ENCODE measurements at places on chromosomes 1 and 21. TPM values are rescaled to one million over a fixed set of nuclear protein-coding genes. Genes with fewer than 3 reads are reported as not detected.

- no peak for DNase-seq
These were observed 105.5 kb downstream of the HLCS start for GRCh38 chr21:36860736-36861594.

DNA sequence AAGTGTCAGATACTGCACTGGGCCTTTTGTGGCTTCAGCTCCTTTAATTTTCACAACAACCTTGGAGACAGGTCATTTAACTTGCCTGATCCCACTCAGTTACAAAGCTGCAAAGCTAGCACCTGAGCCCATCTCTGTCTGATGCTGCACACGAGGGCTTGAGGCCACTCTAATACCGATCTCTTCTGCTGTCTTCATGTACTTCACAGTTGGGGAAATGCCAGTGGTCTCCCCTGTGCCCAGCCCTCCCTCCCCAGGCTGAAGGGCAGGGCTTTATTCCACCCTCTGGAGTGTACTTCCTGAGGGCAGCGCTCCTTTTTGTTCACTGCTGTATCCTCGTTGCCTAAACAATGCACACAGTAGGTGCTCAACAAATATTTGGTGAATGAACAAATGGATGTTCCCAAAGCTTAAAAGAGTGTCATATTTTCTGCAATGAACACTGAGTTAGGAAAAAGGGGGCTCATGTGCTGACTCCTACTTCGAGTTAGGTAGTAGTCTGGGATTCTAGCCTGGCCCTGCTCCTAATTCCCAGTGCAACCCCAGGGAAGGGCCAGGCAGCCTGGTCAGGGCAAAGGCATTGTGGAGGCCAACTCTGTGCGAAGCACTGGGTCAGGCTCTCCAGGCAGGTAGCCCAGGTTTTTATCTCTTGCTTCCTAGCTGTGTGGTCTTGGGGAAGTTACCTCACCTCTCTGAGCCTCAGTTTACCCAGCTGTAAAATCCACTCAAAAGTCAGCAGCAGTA, 1.1 kb downstream of the TMCO4 start:
- DNase-seq = no peak

SUSD4 gene
- 0.21 TPM for total RNA-seq

DNA sequence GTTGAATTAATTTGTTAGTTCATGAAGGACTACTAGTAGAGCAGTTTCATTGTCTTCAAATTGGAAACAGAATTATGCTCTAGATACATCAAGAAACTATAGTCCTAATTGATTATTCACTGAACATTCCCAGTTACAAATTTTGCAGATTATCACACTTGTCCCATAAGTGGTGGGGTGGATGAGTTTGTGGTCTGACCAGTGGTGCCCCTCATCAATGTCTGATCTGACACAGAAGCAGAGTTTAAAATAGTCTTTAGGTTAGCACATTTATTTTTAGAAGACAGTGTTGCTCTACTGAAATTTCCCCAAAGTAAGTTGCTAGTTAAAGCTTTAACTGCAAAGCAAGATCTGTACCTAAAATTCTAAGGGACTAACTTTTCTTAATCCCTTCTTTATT, 42.9 kb downstream of the INKA2 start:
- no peak for DNase-seq

GRCh38 chr1:115717541-115717940, 51.0 kb downstream of the CASQ2 start:
- DNase-seq = peak; percentile 47

- no peak for DNase-seq
These were observed 12.8 kb downstream of the MAB21L3 start for GRCh38 chr1:116123837-116124533.

- no peak for DNase-seq
These were observed 591.3 kb upstream of the ADGRL2 start for GRCh38 chr1:81209461-81209860.

BMP8B gene
- 0.61 TPM for total RNA-seq

DNA sequence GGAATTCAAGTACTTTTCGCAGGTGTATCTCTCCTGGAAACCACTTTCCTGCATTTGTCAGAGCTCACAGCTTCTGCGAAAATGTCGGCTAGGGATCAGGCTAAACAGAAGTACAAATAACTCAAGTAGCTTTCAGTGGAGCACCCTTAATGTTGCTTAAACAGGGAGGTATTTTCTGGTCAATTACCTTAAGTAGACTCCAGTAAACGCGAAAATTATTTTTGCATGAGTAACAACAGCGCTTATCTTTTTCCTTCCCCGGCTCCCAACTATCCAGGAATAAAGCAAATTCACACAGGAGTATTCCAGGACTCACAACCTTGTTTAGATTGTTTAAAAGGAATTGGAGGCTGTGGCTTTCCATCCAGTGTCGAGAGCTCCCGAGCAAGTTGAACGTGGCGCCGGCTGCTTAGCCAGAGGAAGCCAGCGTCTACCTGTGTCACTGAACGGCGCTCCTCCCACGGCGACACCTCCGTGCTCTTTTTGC, 7.3 kb upstream of the SIM2 start:
- no peak for DNase-seq

SYT6 gene
- total RNA-seq = not detected

SNX7 gene
- total RNA-seq = not detected

DNA sequence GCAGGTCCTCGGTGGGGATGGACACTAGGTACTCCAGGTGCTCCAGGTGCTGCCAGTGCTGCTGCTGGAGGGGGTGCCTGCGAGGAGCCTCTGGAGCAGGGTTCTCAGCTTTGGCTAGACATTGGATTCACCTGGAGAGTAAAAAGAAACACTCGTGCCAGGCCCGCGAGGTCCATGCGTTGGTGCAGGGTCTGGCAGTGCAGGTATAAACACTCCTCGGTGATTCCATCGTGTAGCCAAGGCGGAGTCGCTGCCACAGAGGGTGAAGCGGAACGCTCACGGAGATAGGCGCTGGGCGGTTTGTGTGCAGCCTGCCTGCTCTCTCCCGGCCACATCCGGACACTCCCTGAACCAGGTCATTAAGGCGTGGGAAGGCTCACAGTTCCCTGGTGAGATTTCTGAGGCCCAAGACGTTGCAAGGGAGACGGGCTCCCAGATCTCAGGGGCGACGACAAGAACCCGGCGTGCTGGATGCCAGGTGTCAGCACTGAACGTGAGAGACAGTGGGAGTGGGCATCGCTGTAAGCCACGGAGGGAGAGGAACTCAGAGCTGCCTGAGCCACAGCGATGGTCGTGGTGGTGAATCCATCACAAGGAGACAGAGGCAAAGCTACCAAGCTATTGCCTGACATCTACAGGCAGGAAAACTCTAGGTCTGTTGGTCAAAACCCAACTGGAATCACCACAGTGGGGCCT, 17.2 kb upstream of the SUMO3 start:
- DNase-seq = no peak

RSPO1 gene
- not detected for total RNA-seq

DNA sequence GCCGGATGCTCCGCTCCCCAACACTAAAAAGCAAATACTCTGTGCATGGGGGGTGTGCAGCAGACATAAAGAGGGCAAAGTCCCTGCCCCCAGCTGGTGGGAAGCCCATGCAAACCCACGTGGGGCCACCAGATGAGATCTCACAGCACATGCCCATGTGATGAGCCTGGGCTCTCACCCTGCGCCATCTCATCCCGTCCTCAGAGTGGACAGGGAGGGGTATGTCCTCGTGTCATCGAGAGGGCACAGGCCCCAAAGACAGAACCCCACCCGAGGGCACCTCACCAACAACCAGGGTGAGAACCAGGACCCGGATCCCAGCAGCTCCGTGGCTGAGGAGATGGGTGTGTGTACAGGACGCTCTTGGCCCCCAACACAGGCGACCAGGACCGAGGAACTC, 25.1 kb upstream of the ARHGEF16 start:
- DNase-seq = no peak

HMGCS2 gene
- not detected for total RNA-seq

DNA sequence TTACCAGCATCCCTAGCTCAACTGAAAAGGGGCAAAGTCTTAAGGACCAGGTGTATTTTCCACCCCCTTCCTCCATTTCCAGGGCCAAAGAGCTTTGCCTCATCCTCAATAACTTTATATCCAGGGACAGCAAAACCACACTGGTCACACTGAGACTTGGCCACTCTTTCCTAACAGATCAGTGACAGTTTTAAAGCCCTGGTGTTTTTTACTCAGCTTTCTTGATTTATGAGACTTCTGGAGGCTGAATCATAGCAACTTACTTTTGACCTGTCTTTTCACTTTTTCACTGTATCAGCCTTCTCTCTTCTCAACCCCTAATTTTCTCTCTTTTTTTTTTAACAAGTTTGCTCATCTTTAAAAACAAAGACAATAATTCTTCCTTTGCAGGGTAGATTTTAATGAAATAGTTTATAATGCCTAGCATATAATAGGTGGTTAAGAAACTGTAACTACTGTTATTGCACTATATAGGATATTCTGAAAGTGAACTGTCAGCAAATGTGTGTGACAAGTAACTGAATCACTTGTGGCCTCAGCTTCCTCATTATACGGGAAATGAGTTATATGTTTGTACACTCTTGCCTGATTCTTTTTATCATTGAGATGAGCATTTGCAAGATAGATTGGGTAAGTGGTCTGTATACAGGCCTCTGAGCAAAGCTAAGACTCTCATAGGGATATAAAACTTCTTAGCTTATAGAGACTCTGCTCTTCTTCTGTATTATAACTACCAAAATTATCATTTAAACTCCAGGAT, 19.7 kb upstream of the DYNLT5 start:
- no peak for DNase-seq

DNA sequence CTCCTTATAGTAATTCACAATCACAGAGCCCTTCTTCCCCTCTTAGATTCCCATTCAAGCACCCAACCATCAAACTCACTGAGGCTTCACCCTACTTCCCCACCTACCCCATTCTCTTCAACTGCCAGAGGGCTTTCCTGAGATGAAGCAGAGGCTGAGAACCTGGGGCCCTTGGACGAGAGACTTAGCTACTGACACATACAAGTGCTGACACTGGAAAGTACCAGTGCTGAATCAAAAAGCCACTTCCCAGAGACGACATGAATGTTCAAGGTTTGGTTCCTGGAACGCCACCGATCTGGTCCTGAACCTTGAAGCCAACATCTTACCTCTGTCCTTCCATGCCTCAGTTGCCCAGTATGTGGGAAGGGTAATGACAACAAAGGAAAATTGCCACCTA, 16.6 kb upstream of the RAP1A start:
- no peak for DNase-seq

TFF2 gene
- total RNA-seq = not detected

DNA sequence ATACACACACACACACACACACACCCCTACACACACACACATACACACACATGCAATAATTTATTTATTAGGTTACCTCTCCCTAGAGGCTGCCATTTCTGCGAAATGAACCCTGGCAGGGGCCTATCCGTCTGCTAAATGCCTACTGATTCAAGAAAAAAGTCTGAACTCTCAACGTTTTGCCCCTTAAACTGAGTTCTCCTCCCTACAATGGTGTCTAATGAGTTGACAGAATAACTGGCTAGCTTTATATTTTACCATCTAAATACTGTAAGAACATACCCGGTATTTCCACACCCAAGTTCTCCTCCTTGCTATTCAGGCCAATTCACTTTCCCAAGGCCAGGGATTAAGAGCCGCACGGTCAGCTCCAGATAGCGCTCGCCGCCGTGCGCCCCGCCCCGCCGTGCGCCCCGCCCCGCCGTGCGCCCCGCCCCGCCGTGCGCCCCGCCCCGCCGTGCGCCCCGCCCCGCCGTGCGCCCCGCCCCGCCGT, 339 bp upstream of the RNPC3 start:
- DNase-seq = no peak

PTCH2 gene
- 0.82 TPM for total RNA-seq

FCRLA gene
- not detected for total RNA-seq

FRRS1 gene
- total RNA-seq = 3.6 TPM

DNA sequence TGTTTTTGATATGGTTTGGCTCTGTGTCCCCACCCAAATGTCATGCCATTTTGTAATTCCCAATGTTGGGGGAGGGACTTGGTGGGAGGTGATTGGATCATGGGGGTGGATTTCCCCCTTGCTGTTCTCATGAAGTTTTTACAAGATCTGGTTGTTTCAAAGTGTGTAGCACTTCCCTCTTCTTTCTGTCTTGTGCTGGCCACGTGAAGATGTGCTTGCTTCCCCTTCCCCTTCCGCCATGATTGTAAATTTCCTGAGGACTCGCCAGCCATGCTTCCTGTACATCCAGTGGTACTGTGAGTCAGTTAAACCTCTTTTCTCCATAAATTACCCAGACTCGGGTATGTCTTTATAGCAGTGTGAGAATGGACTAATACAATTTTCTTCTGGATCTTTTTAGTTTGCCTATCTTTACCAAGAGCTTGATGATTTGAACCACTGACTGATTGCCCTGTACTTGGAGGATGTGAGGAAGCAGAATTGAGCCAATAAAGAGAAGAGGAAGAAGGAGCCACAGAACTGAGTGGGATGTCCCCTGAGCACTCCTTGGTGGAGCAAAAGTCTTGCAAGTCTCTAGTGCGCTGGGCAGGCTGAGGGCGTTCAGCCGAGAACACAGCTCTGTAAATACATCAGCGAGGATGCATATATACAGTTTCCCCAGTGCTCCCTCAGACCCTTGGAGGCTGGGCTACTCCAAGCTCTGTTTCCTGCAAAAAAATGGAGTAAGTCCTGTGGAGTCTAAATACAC, 102.6 kb downstream of the CYYR1 start:
- DNase-seq = no peak

DNA sequence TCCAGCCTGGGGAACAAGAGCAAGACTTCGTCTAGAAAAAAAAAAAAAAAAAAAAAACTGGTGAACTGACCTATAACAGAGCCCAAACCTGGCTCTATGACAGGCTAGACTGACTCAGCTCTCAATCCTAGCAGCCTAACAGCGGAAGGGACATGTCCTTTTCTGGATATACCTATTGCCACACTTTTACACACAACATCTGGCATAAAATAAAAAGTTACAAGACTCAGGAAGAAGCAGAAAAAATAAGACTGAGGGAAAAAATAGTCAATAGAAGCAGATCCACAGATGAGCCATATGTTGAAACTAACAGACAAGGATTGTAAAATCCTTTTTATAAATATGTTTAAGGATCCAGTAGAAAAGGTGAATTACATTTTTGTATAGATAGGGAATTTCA, 57.5 kb upstream of the IPO9 start:
- DNase-seq = no peak

DNA sequence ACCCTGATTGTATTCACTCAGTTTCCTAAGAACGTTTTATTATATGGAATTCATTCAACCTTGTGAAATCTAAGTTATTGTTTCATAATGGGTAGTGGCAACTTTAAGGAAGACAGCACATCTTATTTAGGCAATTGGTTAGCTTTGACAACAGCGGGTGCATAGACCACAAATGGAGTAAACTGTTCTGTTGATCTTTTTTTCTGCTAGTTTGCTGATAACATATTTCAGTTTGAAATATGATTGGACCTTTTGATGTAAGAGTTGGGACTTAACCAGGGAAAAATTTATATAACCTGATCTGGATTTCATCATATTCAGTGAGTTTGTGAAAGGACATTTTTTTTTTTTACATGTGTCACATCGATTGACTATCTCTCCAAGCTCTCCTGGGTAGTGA, 151.7 kb downstream of the HLX start:
- DNase-seq = no peak

GRCh38 chr1:5937373-5937857, 54.8 kb downstream of the NPHP4 start:
- DNase-seq = no peak

DNA sequence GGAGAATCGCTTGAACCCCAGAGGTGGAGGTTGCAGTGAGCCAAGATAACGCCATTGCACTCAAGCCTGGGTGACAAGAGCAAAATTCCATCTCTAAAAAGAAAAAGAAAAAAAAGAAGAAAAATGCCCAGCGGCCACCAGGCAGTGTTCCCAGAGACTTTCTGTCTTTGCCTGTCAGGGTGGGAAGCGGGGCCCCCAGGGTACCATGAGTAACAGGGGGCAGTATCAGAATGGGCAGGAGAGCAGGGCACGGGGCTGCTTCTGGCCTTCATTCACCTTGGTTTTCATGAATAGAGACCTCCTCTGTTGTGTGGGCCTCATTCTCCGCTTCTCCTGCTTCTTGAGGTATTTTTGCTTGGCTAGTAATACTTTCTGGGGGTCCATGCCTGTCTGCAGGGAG, 20.4 kb downstream of the SLC26A9 start:
- no peak for DNase-seq

Data from activated CD8-positive, alpha-beta memory T cell treated with anti-CD3 and anti-CD28 coated beads, Interleukin-2, amount 10 ng/mL, durations not matched to agents 7 days and 5 days (primary cell).